ENCODE measurements at places on chromosomes 4 and X.

DNA sequence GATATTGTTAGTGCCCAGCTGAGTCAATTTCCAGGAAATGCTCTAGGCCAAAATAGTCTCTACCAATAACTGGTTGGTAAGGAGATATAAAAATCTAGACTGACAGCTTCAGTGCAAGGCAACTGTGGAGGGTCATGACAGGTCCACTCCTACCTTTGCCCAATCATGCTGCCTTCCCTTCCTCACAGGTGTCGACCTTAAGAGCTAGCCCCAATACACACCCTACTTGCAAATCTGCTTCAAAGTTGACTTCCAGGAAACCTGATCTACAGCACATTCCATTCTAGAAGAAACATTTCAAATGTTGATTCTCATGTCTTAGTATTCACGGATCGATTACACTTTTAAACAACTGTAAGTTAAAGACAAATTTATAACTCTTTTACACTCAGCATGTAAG is 1455.5 kb downstream of the TECRL start:
- H3K4me3 ChIP-seq, result no peak overlapping the region
- no peak overlapping the region for H3K27ac ChIP-seq
- H3K27me3 ChIP-seq, result no peaks in the 10 kb centered on the region
- H3K36me3 ChIP-seq, result no peaks in the 10 kb centered on the region
- no peak for DNase-seq
- H3K4me1 ChIP-seq, result peaks cover 11% of the 10 kb centered on the region

DNA sequence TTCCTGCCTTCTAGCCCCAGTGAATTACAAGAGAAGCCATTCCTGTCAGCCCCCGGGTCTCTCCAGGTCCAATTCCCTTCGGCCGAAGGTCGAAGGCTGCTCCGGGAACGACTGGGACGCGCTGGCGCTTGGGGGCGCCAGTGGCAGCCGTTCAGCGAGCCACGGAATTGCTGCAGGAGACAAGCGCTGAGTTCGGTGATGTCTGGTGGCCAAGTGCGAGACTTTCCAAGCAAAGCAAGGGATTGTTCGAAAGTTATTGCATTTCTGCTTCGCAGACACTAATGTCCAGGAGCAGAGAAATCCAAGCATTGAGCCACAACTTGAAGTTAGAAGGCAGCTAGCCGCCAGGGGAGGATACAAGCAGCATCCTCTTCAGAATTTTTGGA is 1.1 kb upstream of the DKK2 start:
- H3K27me3 ChIP-seq, result peaks cover 56% of the 10 kb centered on the region
- H3K36me3 ChIP-seq, result no peaks in the 10 kb centered on the region
- H3K4me1 ChIP-seq, result peaks cover 37% of the 10 kb centered on the region
- peak; percentile 68 for DNase-seq

GRCh38 chr4:24856586-24856985 is 56.3 kb downstream of the CCDC149 start:
- H3K27me3 ChIP-seq, result peaks cover 14% of the 10 kb centered on the region
- H3K27ac ChIP-seq, result peak overlapping the region; percentile 39
- DNase-seq, result no peak
- H3K4me3 ChIP-seq, result no peak overlapping the region

DNA sequence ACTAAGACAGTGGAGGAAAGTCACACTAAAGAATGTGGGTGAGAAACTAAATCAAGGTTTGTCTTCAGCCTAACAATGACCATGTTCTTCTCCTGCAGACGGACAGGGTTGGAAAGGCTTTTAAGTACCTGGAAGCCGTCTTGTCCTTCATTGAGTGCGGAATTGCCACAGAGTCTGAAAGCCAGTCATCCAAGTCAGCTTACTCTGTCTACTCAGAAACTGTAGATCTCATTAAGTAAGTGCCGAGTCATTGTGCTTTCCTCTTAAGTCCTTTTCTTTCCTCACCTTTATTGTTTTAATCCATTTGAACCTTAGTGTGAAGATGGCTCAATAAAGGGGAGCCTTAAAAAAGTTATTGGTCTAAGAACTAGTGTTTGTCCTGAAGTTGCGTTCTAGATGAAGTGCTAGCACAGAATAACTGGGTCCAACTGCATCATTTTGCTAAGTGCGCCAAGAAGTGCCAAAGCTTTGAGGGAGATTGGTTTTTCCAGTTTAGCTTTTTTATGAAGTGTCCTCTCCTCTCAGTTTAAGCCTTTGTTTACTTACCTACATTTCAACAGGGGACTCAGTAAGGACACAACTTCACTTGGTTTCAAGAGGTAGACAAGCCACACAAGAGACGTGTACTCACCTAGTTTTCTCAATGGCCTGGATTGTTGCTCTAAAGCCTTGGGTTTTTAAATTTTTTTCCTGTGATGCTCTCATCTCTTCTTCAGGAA is 89.3 kb downstream of the KLHL8 start:
- no peak overlapping the region for H3K4me3 ChIP-seq
- H3K27ac ChIP-seq, result no peak overlapping the region
- H3K27me3 ChIP-seq, result peaks cover 2% of the 10 kb centered on the region
- peaks cover 9% of the 10 kb centered on the region for H3K4me1 ChIP-seq

DNA sequence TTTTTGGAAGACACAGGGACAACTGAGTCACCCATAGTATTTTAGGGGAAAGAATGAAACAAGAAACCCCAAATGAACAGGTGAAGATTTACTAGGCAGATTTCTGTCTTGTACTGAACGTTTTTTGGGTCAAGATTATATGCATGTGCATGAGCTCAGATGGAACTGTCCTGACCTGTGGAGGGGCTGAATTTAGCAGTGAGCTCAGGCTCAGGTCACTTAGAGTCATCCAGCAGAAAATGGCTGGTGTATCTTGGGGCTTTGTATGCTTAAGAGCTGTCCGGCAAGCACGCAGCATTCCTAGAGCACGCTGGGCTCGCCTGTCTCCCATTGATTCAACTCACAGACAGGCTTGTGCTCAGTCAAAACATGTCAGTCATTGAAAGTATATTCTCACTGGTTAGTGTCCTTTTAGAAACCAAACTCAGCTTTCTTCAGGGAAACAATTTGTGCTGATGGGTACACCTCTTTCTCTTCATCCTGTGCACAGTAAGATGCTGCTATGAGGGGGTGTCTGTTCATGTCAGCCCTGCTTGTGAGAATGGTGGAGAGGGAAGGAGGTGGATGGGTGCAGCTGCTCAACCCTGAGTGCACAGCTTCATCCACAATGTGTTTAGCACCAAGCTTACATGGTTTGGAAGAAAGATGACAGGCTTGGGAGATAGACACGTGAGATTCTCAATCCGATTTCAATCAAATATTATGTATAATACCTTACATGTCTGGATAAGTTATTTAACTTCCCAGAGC is 47.5 kb upstream of the PDLIM3 start:
- DNase-seq, result no peak
- H3K4me3 ChIP-seq, result no peak overlapping the region
- H3K27ac ChIP-seq, result no peak overlapping the region
- H3K4me1 ChIP-seq, result peaks cover 11% of the 10 kb centered on the region

- H3K4me3 ChIP-seq, result no peak overlapping the region
- H3K4me1 ChIP-seq, result peaks cover 17% of the 10 kb centered on the region
- peaks cover 21% of the 10 kb centered on the region for H3K36me3 ChIP-seq
- H3K27me3 ChIP-seq, result no peaks in the 10 kb centered on the region
- H3K27ac ChIP-seq, result no peak overlapping the region
Observed at GRCh38 chr4:38373375-38373774, 290.6 kb upstream of the KLF3 start.

DNA sequence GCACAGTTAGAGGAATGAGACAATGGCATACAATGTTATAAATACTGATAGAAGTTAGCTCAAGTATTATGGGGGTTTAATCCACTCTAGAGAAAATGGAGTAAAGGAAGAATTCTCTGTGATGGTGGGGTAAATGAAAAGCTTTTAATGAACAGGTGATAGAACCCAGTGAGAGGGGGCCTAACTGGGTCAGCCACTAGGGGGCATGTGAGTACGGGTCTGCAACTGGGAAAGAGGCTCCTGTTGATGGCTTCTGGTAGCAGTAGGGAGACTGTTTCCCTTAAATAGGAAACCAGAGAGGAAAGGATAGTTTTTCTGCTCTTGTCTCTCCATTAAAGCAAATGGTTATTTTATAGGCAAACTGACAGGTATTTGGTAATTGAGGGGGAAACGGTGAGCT is 132.8 kb upstream of the GPR101 start:
- no peaks in the 10 kb centered on the region for H3K4me1 ChIP-seq
- peak; percentile 16 for DNase-seq
- no peak overlapping the region for H3K27ac ChIP-seq
- H3K36me3 ChIP-seq, result no peaks in the 10 kb centered on the region
- no peak overlapping the region for H3K4me3 ChIP-seq
- peaks cover 4% of the 10 kb centered on the region for H3K27me3 ChIP-seq

DNA sequence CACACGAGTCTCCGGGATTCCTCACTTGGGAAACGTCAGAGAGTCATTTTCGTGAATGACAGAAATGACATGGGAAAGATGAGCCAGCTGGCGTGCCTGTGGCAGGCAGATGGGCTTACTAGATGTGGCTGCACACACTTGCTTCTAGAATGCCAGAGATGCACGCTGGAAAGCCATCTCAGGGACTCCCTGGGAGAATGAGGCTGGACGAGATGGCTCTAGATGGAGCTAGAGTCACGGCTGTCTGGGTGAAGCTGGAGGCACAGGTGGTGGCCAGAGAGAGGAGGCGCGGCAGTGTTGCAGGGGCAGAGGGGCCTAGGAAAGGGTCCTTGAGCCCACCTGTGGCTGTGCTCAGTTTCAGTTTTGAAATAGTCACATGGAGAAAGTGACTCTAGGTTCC is 26.0 kb downstream of the TKTL1 start:
- no peaks in the 10 kb centered on the region for H3K36me3 ChIP-seq
- no peak overlapping the region for H3K27ac ChIP-seq
- H3K4me3 ChIP-seq, result no peak overlapping the region
- peaks cover 21% of the 10 kb centered on the region for H3K27me3 ChIP-seq
- peaks cover 35% of the 10 kb centered on the region for H3K4me1 ChIP-seq
- no peak for DNase-seq

- H3K36me3 ChIP-seq, result peaks cover 74% of the 10 kb centered on the region
- H3K4me1 ChIP-seq, result no peaks in the 10 kb centered on the region
- no peak for DNase-seq
- peak overlapping the region; percentile 33 for H3K27ac ChIP-seq
Observed at GRCh38 chr4:106284227-106284626, 31.8 kb downstream of the TBCK start.

DNA sequence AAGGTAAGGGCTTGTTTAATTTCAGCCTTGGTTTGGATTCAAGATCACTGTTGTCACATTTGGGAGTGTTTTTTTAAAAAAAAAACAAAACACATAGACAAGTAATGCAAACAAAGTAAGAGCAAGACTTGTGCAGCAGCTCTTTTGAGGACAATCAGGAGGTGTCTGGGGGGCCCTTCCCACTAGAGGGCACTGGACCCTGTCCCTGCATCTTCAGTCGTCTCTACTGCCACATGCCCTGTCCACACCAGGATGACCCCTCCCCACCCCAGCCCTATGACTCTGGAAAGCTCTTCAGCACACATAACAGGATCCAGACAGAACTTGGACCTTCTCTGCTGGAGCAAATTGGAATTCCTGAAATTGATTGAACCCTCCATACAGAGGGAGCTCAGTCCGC is 71.0 kb downstream of the USP46 start:
- no peak overlapping the region for H3K27ac ChIP-seq
- no peak overlapping the region for H3K4me3 ChIP-seq

DNA sequence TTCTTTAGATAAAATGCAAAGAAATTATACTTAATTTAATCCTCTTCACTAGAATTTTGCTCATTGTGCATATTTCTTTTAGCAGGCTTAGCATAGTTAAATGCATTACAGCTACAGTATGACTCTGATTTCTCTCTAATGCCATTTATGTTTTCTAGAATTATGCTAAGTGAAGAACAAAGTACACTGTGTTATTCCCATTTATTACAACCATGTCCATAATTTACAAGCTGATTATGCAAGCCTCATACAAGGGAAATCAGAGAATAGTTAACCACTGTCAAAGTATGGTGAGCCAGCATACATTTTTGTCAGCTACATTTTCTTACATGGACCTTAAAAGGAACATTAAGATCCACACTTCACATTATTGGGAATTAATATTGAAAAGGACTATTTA is 99.1 kb downstream of the MAB21L2 start:
- H3K4me1 ChIP-seq, result no peaks in the 10 kb centered on the region
- no peaks in the 10 kb centered on the region for H3K36me3 ChIP-seq
- H3K4me3 ChIP-seq, result no peak overlapping the region

DNA sequence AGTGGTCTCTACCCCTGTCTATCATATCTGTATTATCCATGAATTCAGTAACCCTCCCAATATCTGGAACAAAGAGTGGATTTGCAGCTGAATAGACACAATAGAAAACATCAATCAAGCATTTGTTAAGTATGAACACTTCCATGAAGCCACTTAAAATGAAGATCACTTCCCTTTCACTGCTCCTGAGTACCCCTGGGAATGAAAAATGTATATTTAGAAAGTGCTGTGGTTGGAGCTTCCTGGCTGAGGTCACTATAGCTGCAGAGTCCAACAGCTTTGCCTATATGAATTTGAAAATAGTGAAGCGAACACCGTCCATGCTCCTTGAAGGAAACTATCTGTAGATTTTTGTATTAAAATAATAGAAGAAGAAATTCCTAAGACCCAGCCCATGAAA is 227.0 kb downstream of the DTHD1 start:
- H3K27ac ChIP-seq, result no peak overlapping the region
- H3K36me3 ChIP-seq, result no peaks in the 10 kb centered on the region
- no peaks in the 10 kb centered on the region for H3K27me3 ChIP-seq
- H3K4me3 ChIP-seq, result no peak overlapping the region
- no peak for DNase-seq

GRCh38 chr4:102533904-102534303 is 32.7 kb downstream of the NFKB1 start:
- no peak for DNase-seq
- H3K27me3 ChIP-seq, result no peaks in the 10 kb centered on the region
- no peaks in the 10 kb centered on the region for H3K36me3 ChIP-seq
- no peaks in the 10 kb centered on the region for H3K4me1 ChIP-seq
- peak overlapping the region; percentile 28 for H3K27ac ChIP-seq

- peaks cover 8% of the 10 kb centered on the region for H3K4me1 ChIP-seq
- H3K27me3 ChIP-seq, result no peaks in the 10 kb centered on the region
- H3K4me3 ChIP-seq, result no peak overlapping the region
Observed at GRCh38 chr4:168397611-168398169, 79.1 kb upstream of the DDX60 start.

GRCh38 chr4:153341575-153342090 is 2.9 kb upstream of the MND1 start:
- H3K36me3 ChIP-seq, result peaks cover 10% of the 10 kb centered on the region
- no peak overlapping the region for H3K27ac ChIP-seq

GRCh38 chr4:7310451-7310850 is 118.1 kb downstream of the SORCS2 start:
- no peak for DNase-seq
- no peaks in the 10 kb centered on the region for H3K36me3 ChIP-seq
- H3K27ac ChIP-seq, result no peak overlapping the region

DNA sequence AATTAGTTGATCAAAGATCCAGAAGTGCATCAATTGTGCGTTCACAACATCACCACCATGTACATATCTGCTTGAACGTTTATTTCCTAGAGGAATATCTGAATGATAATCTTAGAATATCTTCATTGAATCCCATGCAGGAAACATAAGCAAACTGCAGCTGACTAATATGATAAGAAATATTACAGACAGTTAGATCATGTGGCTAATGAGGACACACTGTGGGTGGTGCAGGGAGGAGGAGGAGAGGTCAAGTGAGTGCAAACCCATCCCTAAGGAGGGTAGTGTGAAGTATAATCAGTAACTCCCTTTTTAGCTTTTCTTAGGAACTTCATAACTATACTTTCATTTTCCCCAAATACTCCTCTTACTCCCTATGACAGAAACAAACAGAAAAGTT is 58.3 kb upstream of the HPGD start:
- no peaks in the 10 kb centered on the region for H3K36me3 ChIP-seq
- no peak for DNase-seq
- H3K27me3 ChIP-seq, result no peaks in the 10 kb centered on the region
- H3K4me1 ChIP-seq, result no peaks in the 10 kb centered on the region
- H3K4me3 ChIP-seq, result no peak overlapping the region
- no peak overlapping the region for H3K27ac ChIP-seq

Measured in nephron progenitor cell (in vitro differentiated cells).